GM12892 (cell line): ENCODE measurements at places on chromosomes 4 and X.

- DNase-seq, result no peak
Measured at GRCh38 chr4:26821677-26822503, 38.8 kb upstream of the STIM2 start.

DNA sequence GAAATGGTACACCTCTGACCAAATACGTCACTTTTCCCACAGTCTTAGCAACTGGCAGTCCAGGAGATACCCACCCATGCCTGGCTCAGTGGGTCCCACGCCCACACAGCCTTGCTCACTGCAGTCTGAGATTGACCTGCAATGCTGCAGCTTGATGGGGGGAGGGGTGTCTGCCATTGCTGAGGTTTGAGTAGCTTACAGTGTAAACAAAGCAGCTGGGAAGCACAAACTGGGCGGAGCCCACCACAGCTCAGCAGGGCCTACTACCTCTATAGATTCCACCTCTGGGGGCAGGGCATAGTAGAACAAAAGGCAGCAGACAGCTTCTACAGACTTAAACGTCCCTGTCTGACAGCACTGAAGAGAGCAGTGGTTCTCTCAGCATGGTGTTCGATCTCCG lies 52.7 kb downstream of the AMER1 start:
- no peak for DNase-seq

GRCh38 chrX:40253771-40254170 lies 156.0 kb upstream of the BCOR start:
- DNase-seq, result no peak

GRCh38 chr4:2095236-2096072 lies 36.3 kb downstream of the NAT8L start:
- no peak for DNase-seq

DNA sequence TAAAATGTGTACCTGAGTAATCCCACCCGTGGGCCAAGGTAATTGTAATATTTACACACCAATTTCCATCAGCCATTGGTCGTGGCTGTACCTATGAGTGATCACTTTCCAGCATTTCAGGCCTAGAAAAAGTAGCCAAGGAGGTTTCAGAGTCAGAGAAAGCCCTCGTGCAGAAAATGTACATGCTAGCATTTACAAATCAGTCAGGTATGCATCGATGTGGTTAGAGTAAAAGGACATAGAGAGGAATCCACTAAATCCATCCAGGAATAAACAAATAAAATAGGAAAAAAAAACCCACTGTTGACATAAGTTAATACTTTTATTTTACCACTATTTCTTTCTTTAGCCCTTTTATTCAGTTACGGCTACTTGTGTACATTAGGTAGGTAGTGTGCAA lies 256.8 kb downstream of the TRIML1 start:
- no peak for DNase-seq

GRCh38 chr4:54746218-54746617 lies 88.5 kb downstream of the KIT start:
- DNase-seq, result no peak

DNA sequence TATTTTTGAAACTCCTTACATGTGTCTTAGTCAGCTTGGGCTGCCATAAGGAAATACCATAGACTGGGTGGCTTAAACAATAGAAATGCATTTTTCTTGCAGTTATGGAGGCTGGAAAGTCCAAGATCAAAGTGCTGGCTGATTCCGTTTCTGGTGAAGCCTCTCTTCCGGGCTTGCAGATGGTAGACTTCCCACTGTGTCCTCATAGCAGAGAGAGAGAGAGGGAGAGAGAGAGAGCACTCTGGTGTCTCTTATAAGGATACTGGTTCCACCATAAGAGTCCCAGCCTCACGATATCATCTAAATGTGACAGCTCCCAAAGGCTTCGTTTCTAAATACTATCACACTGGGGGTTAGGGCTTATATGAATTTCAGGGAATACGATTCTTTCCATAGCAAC lies 39.7 kb downstream of the ENPEP start:
- DNase-seq, result no peak

- DNase-seq, result no peak
Measured at GRCh38 chr4:38213083-38213805, 253.0 kb downstream of the PTTG2 start.

DNA sequence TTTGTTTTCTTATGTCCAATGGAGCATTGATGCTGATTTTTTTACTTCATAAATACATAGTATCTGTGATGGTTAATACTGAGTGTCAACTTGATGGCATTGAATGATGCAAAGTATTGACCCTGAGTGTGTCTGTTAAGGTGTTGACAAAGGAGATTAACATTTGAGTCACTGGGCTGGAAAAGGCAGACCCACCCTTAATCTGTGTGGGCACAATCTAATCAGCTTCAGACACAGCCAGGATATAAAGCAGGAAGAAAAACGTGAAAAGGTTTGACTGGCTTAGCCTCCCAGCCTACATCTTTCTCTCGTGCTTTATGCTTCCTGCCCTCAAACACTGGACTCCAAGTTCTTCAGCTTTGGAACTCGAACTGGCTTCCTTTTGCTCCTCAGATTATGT lies 230.6 kb upstream of the SPRY1 start:
- DNase-seq, result no peak

DNA sequence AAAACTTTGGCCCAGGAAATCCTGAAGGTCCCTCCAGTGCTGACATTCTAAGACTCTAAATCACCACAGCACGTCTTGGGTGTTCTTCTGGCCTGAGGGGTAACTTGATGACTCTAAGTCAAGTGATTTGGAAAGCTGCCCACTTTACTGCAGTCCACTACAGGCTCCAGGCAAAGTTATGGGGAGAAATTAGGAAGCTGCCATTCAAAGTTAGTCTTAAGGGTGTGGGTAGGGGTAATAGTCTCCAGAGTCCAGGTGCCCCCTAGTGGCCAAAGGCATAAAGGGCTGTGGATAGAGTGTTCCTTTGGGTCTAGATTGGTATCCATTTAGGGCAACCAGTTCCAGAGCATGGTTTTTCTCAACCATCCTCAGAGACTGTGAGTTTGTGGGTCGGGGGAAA lies 38.7 kb upstream of the SLC16A2 start:
- DNase-seq, result peak; percentile 25

GRCh38 chrX:13994536-13995080 lies 35.1 kb downstream of the GEMIN8 start:
- no peak for DNase-seq

DNA sequence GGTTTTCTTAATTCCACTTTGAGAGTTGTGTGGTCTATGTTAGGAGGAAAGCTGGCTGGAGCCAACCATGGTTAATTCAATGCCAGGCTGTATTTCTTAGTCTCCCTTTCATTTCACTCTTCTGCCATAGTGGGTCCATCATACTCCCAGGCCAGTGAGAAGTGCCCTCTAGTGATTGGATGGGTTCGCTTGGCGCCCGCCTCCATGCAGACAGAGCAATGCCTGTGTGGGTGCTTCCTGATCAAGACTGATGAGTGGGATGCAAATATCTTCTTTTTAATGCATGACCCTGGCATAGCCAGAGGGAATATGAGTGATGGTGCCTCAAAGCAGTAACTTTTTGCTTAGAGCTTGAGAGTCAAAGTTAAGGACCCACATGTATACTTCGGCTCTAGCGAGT lies 6.4 kb downstream of the BMX start:
- no peak for DNase-seq

DNA sequence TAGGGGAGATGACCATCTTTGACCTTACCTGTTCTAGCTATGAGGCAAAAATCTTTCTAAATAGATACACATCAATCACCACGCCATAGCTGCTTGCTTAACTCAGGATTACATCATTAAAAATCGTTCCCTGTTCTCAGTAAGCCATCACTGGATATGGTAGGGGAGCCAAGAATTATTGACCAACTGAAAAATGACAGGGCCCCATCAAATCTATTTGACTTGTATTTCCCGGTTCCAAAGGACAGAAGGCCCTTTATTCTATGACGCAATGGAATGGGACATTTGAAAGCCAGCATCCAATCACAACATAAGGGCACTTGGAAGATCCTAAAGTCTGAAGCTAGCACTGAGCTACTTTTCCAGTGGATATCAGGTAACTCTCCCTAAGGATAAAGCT lies 75.6 kb upstream of the NOCT start:
- no peak for DNase-seq

- no peak for DNase-seq
Measured at GRCh38 chr4:185379326-185380295, 16.1 kb downstream of the LRP2BP start.

DNA sequence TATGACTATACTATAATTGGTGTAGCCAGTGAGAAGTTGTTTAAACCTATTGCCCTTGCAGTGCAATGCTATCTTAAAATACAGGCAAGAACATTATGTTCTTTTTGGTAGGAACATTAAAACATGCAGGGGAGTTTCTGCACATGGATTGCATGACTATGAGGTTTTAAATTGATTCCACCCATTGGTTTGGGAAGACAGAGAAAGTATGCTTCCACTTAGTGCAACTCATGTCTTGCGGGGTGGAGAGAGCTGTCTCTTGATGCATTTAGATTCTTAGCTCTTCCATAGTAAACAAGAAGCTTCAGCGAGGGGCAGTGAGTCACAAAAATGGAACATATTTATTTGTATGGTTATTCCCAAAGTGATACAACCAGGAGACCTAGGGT lies 39.5 kb upstream of the RASL11B start:
- DNase-seq, result no peak

DNA sequence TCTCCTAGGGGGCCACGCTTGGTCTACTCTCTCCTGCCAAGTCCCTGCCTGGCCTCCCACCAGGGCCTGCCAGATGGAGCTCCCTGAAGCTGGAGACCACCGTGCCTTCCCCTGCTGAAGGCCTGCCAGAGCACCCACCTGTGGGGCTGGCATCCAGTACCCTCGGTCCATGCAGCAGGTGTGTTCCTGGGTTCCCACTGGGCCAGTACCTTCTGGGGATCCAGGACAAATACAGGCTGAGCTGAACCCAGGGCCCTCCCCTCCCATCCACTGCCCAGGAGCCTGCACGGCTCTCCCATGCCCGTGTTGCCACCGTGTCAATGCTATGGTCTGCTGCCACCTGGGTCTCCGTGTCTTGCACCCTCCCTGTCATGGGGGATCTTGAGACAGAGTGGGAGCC lies 68.8 kb downstream of the ABLIM2 start:
- DNase-seq, result no peak

DNA sequence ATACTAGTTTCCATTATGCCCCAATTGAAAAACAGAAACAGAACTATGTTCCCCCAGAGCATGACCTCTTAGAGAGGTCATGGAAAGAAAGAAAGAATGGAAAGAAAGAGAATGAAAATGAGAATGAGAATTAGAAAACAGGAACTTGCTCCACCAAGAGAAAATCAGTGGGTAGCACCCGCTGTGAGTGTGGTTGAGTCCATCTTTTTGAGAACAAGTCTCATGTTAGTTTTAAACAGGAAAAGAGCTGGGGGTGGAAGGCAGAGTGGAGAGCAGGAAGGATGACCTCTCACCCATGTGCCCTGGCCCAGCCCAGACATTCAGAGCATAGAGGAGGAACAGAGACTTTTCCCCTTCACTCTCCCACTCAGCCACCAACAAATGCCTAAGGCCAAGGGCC lies 4.9 kb downstream of the GSX2 start:
- no peak for DNase-seq

DNA sequence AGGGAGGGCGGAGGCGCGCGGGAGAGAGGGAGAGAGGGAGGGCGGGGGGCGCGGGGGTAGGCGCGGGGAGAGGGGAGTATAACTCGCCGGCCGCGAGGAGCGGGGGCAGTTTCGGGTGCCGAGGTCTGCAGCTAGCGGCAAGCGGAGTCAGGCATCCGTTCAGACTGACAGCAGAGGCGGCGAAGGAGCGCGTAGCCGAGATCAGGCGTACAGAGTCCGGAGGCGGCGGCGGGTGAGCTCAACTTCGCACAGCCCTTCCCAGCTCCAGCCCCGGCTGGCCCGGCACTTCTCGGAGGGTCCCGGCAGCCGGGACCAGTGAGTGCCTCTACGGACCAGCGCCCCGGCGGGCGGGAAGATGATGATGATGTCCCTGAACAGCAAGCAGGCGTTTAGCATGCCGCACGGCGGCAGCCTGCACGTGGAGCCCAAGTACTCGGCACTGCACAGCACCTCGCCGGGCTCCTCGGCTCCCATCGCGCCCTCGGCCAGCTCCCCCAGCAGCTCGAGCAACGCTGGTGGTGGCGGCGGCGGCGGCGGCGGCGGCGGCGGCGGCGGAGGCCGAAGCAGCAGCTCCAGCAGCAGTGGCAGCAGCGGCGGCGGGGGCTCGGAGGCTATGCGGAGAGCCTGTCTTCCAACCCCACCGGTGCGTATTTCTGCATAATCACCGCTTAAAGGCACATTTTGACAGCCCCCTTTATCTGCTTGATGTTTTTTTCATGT lies at the start of gene POU4F2:
Gene POU4F2, plus strand, starts transcription at position 108 of the 720 bp plus-strand sequence. Its CDS starts 248 bp downstream, at position 356.
- DNase-seq, result no peak

- no peak for DNase-seq
Measured at GRCh38 chr4:72577211-72577610, 8.2 kb upstream of the ADAMTS3 start.

DNA sequence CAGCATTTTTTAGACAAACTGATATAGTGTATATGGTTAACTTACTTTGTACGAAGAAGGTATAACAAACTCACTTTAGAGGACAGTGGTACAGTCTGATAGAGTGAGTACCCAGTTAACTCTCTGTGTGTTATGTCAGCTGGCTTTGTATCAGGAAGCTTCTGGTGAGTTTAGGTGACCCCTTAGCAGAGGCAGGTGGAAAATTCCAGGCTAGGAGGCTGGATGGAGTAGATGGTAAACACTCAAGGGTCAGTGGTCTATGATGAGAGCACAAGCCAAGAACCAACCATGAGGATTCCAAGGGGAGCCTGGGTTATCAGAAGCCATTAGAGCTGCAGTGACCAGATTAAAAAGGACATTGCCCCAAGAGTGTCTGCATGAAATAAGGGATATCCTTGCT lies 227.3 kb upstream of the CENPE start:
- DNase-seq, result no peak
